ENCODE measurements at places on chromosomes 2 and 18.

GRCh38 chr18:11761553-11761952 lies 72.5 kb downstream of the GNAL start:
- DNase-seq, result no peak

GRCh38 chr18:76621782-76622495 lies 126.9 kb upstream of the ZNF516 start:
- no peak for DNase-seq

- no peak for DNase-seq
These were observed 90.3 kb upstream of the ST3GAL5 start for GRCh38 chr2:85978883-85979780.

DNA sequence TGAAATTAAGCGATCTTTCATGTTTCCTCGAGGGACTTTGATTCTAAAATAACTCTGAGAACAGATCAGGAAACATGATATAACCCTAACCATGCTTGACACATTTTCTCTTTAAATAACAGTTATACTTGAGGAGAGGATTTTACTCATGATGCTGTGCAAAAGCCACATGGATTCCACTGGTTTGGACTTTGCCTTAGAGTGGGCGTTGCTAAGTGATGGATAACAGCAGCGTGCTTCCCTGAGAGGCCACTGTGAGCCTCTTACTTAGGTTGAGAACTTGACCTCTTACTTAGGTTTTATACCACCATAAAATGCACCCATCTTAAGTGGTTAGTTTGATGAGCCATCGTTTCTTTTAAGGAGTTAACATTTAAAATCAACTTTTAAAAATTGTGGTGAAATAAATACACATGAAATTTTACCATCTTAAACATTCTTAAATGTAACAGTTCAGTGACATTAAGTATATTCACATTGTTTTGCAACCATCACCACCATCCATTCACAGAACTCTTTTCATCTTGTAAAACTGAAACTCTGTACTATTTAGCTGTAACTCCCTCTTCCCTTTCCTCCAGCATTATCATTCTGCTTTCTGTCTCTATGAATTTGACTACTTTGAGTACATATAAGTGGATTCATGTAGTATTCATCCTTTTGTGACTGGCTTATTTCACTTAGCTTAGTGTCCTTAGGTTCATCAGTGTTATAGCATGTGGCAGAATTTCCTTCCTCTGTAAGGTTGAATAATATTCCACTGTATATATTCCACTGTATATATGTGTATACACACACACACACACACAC lies 22.6 kb downstream of the ANXA4 start:
- no peak for DNase-seq

DNA sequence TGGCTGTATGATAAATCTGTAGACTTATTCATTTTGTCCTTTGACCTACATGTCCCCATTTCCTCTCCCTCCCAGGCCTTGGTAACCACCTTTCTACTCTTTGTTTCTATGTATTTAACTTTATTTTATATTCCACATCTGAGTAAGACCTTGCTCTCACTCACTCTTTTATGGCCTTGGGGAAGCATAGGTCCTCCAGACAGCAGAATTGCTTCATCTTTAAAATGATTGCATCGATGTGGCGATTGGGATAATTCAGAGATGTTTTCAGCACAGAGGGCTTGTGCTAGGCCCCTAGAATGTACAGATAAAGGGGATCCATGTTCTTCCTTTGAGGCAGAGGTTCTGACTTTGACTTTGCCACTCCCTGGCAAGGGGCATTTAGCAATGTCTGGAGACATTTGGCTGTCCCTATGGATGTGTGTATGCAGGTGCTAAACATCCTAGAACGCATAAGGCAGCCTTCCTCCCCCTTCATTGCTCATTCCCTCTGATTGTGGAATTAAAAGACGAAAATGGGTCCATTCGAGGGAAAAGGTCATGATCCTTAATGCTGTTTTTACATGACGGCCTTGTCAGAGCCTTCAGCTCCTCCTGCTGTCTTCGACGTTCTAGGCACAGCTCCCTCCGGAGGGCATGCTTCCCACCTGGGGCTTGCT lies 1.2 kb upstream of the GPR39 start:
- DNase-seq, result no peak

GRCh38 chr2:150859877-150860276 lies 372.4 kb upstream of the RND3 start:
- no peak for DNase-seq

- no peak for DNase-seq
These were observed 13.4 kb upstream of the CLASP1 start for GRCh38 chr2:121662656-121663055.

DNA sequence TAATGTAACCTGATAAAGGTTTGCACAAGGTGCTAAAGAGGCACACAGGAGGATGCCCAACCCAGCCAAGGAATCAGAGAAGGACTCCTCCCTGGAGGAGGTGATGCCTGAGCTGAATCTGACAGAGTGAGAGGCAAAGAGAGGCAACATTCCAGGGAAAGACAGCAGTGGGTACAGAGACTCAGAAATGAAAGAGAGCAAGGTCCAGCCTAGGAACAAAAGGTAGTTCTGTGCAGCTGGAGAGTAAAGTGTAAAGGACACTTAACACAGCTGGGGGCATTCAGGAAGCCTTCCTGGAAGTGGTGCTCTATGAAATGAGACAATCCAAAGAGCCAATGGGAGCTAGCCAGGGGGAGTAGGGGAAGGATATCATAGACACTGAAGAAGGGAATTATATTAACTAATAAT lies 181.0 kb upstream of the GLI2 start:
- DNase-seq, result no peak

DNA sequence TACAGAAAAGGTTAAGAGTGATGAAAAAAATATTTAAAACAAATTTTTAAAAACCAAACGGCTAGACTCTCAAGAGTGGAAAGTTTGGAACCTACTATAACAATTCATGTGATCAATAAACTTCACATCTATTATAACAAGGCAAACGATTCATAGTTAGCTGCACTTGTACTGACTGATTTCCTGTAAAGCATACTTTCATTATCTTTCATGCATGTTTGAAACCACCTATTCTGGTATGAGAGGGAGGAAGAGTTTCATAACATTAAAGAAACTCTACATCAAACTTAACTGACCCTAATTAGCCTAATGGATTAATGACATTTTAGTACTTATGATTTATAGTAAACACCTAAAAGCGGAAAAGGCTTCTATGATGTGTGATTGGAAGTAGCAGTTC lies 43.7 kb upstream of the VWC2L start:
- DNase-seq, result no peak

DNA sequence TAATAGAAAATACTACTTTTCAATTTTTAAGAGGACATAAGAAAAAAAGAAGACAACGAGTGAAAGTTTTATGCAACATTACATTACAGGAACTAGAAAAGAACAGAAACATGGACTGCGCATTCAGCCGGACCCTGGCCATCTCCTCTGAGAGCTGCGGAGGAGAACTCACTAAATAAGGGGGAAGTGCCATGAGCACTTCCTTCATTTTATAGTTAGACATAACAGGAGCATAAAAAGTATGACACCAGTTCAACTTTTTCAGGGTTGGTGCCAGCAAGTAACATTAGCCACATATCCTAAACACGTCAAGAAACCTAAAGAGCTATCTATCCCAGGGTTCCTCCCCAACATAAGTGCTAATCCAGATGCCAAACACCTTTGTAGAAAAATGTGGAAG lies 78.0 kb upstream of the SERTAD2 start:
- DNase-seq, result no peak

DNA sequence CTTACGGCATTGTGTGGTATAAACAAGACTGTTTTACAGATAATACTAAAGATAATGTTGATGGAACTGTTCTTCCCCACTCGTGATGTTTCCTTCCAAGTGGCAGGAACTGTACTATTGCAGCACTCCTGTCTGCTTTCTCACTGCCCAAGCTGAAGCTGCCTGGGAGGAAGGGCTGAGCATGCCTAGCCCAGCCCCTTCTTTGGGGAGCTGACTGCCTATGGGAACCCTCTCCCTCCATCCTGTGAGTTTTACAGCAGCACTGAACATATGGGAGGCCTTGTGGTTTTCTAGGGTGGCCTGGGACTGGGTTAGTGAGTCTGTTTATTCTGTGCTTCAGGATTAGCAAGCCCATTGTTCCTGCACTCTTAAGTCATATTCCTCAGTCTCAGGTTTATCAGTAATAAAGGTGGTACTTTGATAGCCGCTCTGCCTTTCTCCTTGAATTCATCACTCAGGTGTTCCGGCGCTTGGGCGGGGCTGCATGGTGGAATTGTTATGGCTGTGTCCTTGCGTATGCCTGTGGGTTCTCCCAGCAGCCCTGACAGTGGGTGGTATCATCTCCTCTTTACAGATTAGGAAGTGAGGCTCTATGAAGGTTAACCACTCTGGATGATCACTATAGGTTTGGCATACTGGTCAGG lies 379.7 kb downstream of the PTPRM start:
- no peak for DNase-seq

- no peak for DNase-seq
These were observed 1.5 kb upstream of the WNT10A start for GRCh38 chr2:218878926-218879761.

DNA sequence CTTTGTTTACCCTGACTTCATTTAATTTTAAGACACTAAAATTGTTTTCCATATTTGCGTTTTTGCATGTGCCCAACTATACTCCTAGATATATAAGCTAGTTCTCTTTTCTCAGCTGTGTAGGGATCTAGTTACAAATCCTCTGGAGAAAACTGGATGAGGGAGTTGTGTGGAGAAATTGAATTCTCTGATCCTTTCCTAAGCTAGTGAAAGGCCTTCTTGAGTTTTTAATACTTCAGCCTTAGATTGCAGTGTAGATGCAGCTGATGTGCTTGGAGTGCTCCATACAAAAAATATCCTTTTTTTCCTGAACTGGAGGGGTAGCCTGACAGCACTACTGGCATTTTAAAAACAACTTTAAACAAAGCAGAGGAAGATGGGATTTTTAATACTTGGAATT lies 8.6 kb upstream of the MTX2 start:
- no peak for DNase-seq

DNA sequence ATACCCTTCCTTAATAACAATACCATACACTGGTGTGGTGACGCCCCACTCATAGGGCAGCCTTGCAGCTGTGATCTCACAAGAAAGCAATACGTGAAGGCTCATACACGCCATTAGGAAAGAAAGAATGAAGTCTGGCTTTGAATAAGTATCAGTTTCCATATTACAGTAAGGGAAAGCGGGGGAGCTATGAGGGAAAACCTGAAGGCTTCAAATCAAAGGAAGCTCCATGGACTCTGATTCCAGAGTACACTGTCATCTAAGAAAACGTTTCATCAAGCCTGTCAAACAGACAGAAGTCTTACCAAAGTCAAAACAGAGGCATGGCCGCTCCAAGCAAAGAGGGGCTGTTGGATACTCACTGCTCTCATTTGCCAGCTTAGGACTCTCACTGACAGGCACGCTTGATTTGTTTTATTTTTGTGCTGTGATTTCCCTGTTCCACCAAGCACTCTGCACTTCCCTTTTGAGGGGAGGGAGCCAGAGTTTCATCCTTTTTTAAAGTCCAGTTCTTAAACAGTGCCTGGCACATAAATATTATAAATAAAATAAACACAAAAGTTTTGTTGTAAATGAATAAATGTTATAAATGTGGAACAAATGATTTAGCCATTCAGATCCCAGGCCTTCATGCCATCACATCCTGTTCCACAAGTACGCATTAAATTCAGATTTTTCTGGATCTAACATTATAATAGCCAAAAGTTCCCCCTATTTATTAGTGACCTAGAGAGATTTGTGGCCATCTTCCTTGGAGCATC lies 221.2 kb downstream of the PIEZO2 start:
- DNase-seq, result no peak

- no peak for DNase-seq
These were observed 45.6 kb downstream of the HDLBP start for GRCh38 chr2:241269707-241270520.

DNA sequence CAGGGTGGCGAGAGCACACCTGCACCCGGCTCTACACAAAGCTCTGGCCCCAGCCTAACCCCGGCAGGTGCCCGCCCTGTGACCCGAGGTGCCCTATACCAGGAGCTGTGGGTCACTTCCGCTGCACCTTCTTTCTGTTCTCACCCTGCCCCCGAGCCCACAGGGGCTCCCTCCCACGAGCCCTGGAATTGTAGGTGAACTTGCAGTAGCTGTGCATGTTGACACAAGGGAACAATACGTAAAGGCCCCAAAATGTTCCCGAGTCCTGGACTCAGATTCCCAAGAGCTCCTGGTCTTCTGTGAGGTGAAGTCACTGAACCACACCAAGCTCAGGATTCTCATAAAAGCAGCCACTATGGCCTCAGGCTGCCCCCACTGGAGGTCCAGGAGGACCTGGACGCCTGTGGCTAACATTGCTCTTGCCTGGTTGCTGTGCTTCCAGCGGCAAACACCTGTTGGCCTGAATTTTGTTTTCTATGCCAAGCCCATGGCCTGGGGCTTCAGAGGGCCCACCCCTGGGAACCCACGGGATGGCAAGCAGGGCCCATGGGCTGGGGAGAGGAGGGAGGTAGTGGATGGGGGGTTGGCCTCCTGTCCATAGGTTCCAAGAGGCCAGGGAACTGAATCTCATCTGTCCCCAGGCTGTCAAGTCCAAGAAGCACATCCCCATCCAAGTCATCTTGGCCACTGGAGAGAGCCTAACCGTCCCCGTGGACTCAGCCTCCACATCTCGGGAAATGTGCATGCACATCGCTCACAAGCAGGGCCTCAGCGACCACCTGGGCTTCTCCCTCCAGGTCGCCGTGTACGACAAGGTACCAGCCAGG lies 23.2 kb upstream of the GPR17 start:
- no peak for DNase-seq

DNA sequence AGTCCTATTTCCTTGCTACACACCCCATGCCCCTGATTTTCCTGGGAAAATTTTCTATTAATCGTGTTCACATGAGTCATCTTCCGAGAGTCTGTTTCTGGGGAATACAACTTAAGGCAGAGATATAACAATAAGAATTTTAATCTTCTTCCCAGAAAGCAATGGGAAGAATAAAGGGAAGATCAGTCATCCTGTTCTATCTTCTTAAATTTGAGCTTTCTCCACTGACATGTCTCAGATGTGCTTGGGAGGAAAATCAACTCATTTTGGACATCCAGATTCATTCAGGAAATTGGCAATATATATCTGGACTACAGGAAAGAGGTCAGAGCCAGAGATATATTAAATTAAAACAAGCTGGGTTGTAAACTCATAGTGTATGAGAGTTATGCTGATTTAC lies 62.3 kb upstream of the SPAG16 start:
- DNase-seq, result no peak

- DNase-seq, result no peak
These were observed 720 bp upstream of the DSC2 start for GRCh38 chr18:31102941-31103340.

- DNase-seq, result no peak
These were observed 130.1 kb downstream of the LCLAT1 start for GRCh38 chr2:30577151-30577550.
